Renal pelvis (tissue), 12 donors: ENCODE measurements at places on chromosomes 4 and X.

DNA sequence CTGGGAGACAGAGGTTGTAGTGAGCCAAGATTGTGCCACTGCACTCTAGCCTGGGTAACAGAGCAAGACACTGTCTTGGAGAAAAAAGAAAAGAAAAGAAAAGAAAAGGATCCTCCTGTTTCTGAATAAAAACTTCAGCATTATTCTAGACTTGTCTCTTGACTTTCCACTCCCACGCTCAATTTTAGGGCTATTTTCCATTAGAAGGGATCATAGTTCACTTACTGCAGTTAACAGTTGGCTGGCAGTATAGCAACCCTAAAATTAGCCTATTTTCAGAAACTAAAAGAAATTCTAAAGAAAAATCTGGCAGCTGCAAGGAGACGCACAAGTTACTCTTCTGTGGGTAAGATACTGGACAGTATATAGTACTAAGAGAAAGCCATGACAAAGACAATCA lies 28.1 kb downstream of the THOC2 start:
- no peak for DNase-seq

GRCh38 chrX:45715748-45716147 lies 515.1 kb upstream of the DIPK2B start:
- DNase-seq = no peak

- no peak for DNase-seq
Observed at GRCh38 chr4:6939761-6940743, 30.4 kb downstream of the TBC1D14 start.

- no peak for DNase-seq
Observed at GRCh38 chr4:88752076-88752463, 54.4 kb upstream of the NAP1L5 start.

DNA sequence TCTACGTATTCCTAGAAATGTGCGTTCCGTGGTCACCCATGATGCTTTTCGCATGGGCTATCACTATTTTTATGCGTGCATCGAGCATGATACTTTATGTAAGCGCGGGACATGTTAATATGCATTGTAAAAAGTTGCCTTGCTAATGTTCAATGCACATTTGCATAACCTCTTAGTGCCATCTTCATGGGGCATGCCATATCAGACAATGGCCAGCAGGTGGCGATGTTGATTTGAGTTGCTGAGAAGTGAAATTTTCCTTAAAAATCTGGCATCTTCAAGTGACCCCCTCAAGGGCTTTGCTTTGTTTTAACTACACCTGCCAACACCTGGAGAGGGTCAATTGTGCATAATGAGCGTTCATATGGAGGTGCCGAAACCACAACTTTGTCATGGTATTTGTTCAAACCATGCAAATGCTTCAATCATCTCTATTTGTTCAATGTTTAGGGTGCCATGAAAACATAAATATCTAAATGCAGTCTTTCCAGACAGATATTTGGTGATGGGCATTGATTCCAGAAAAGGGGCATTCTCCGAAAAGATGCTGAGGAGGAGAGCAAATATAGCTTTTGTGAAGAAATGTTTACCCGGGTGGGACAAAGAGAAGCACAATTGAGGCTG lies 833.9 kb upstream of the PRKX start:
- peak; percentile 43 for DNase-seq
